NCI-H524 (cell line): ENCODE measurements at places on chromosomes 3 and 15.

GRCh38 chr3:138509586-138509985, 75.2 kb downstream of the ESYT3 start:
- DNase-seq, result no peak

DNA sequence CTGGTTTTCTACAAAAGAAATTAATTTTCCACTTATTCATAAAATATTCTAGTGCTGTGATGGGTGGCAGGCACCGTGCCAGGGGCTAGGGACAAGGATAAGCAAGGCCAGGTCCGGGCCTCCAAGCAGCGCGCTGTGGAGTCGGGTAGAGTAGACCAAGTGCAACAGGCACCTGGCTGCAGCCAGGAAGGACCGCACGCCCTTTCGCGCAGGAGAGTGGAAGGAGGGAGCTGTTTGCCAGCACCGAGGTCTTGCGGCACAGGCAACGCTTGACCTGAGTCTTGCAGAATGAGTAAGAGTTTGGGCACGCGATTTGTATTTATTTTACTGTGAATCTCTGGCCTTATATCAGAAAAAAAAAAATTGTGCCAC, at the start of gene CASR:
Gene CASR (plus strand): TSS at position 148 of the 372 bp plus-strand sequence. CDS start 70,522 bp downstream, outside the sequence.
- DNase-seq, result peak; percentile 33

DNA sequence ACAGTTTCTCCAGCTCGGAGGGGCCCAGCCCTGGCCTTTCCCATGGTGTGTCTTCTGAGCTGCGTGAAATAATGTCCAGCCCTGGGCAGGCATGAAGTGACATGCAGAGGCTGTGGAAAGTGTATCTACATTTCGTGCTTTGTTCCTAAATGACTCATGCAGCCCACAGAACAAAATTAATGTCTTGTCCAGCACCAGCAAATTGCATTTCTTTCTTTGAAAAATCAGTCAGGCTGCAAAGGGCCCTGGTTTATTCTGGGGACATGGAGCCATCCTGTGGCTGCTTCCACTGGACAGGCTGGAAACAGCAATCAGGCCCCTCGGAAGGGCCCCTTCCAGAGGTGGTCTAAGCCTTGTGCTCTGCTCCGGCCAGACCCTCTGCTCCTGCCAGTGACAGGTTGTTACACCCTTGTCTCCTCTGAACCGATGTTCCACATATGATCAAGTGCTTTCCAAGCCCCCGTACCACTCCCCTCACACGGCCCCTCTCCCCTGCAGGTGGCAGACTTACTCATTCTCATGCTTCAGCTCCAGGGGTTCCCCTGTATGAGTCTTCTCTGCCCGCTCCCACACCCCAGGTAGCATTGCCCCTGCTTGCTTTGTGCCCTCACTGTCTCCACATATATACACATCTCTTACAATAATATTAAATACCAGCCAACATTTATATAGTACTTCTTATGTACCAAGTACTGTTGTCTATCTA, 33.7 kb downstream of the CRYGS start:
- no peak for DNase-seq

- peak; percentile 31 for DNase-seq
Observed at GRCh38 chr15:81939604-81940440, 106.0 kb downstream of the MEX3B start.

GRCh38 chr15:78000091-78000926, 77.2 kb downstream of the TBC1D2B start:
- DNase-seq, result peak; percentile 91

- DNase-seq, result no peak
Observed at GRCh38 chr3:139746481-139746880, 68.7 kb upstream of the NMNAT3 start.

GRCh38 chr3:139642996-139643395, 34.8 kb downstream of the NMNAT3 start:
- no peak for DNase-seq

DNA sequence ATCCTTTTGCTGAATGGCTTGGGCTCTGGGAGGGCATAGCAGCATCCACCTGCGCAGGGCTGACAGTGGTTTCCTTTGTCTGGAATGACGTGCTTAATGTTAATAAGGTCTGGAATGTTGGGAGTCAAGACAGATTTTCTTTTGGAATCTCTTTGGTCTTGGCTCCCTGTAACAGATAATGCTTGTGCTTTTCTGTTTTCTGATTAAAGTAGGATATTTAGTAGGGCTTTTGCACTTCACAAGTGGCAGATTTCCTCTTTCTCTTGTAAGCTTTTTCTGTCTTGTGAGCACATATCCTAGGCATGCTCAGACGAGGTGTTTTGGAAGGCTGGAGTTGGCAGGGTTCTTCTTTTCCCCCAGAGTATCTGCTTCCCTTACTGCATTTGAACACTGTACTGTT, 189.6 kb downstream of the GHSR start:
- no peak for DNase-seq

GRCh38 chr3:45059132-45059531, 33.0 kb downstream of the CLEC3B start:
- DNase-seq, result no peak

DNA sequence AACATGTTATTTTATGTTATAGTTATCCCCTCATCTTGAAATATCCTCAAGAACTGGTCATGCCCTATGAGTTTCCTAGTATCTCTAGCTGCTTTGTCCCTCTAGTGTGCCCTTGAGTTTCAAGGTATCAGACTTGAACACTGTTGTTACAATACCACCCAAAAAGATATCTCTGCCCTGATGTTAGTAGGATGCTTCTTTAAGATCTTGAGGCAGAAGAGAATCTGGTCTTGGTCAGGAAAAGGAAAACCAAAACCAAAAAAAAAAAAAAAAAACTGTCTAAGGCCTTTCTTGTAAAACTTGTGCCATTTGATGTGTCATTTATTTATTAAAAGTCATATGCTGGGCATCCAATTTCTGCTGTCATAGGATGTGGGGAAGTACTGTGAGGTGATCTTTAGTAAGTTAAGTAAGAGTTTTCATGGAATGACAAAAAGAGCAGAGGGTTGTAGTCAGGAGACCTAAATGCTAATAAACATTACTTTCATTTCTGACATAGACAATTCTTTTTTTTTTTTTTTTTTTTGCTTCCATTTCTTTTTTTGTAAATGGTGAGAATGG, 229.7 kb downstream of the NECTIN3 start:
- DNase-seq, result no peak

- peak; percentile 48 for DNase-seq
Observed at GRCh38 chr15:82647045-82647834, at the start of gene CPEB1. CPEB1 (minus strand) TSS chr15:82647363; CDS start chr15:82628459, 18,904 bp downstream.

DNA sequence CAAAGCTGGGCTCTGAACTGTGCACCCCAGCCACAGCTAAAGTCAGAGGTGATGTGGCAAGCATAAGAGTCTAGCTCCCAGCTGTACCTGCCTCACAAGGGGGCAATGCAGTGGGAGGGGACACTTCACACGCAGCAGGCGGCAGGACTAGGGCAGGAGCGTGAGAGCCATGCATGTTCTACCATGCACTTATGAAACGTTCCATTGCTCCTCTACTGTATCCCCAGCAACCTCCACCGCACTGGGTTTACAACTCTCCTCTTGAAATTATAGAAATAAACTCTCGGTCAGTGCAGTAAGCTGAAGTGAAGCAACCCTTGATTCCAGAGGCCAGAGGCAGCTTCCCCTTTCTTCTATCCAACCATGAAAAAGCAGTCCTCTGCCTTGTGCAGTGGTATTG, 298.6 kb upstream of the STT3B start:
- no peak for DNase-seq

GRCh38 chr3:138686771-138687221, 78.2 kb downstream of the FAIM start:
- no peak for DNase-seq

- DNase-seq, result peak; percentile 72
Observed at GRCh38 chr3:81643721-81644120, 117.7 kb downstream of the GBE1 start.

DNA sequence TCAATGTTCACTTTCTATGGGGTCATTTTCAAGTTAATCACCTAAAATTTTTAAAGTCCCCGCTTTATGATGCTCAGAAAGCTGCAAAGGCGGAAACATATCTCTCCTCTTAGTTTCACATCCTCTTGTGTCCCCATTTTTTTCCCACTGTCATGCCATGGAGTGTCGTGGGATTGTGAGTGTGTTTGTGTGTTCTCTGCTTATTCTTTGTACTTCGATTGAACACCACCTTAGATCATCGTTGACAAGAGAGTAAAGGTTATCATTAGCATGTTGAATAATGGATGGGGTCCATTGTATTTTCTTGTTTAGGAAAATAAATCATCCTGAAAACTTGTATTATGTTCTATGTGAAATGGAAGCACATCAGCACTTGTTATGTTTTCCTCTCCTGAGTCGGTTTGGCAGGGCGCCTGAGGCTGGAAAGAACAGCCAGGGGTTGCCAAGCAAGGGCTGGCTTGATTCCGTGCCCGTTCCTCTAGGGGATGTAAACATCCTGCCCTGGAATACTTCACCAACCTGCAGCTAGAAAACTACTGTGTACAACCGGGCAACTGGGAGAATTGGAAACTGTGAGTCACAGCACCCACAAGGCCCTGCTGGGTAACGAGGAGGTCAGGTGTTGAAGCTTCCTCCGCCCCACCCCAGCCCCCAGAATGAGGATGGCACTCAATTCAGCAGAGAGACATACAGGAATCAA, 67.2 kb downstream of the EIF4E3 start:
- DNase-seq, result no peak

- peak; percentile 77 for DNase-seq
Observed at GRCh38 chr15:63909819-63910437, 76.2 kb upstream of the HERC1 start.
